Activated CD4-positive, alpha-beta T cell treated with anti-CD3 and anti-CD28 coated beads, Interleukin-2, amount 50 U/mL, for 48 hours (primary cell): ENCODE measurements at places on chromosomes 5 and 9.

- DNase-seq = no peak
These were observed 36.8 kb upstream of the RNF38 start for GRCh38 chr9:36436909-36437308.

GRCh38 chr5:83865579-83865978 is 144.9 kb upstream of the HAPLN1 start:
- no peak for DNase-seq

DNA sequence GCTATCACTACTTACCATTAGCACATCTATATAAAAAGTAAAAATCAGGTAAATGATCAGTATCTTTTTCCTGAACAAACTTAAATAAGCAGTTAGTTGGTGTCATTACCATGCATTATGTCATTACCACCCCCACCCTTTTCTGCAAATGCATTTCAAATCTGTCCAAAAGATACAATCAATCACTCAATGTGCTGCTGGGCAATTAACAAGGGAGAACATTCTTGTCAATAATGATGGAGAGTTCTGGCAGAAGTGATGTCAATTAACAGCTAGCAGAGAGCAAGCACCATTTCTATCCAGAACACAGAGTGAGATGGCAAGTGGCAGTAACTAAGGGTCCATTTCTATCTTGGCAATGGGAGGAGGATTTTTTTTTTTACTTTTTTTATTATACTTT is 3.5 kb upstream of the PDE4D start:
- DNase-seq = no peak

DNA sequence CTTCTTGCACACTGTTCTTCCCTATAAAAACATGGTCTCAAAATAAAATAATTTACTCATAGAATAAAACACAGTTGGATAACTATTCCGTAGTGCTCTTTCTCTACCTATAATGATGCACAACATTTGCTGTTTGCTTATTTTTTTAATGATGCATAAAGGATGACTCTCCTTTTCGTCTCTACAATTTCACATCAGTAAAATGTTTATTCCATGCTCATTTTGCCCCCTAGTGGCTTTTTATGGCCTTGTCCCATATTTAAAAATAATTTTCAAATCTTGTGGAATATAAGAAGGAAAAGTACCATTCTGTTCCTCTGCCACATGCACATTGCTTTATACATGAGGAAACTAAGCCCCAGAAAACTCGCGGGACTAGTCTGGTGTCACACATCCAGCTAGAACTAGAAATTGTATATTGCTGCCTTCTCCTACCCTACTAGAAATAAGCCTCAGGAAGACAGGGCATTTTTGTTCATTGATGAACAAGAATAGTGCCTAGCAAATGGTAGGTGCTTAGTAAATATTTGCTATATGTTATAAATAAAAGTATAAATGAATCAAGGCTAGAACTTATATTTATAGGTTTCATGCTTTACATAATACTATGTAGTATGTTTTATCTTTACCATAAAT is 12.7 kb downstream of the KCTD16 start:
- DNase-seq = no peak

DNA sequence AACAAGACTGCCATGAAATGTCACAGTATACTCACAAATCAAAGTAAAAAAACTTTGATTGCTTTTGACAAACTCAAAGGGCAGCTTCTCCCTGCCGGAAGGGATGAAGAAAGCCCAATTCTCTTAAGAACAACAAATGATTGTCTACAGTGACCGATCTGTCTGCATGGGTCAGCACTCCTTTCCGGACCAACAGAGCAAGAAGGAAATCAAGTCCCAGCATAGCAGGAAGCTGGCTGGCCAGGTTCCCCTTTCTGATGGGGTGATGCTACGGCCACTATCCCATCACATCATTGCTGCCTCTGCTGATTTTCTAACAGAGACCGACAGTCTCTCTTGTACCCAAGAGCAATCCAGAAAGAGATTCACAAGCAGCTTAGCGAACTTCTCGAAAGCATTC is 692 bp downstream of the C1QTNF3 start:
- DNase-seq = no peak
